ENCODE measurements at places on chromosomes 5 and 9.

- no peak for DNase-seq
Measured at GRCh38 chr9:13588151-13589033, 308.9 kb upstream of the MPDZ start.

DNA sequence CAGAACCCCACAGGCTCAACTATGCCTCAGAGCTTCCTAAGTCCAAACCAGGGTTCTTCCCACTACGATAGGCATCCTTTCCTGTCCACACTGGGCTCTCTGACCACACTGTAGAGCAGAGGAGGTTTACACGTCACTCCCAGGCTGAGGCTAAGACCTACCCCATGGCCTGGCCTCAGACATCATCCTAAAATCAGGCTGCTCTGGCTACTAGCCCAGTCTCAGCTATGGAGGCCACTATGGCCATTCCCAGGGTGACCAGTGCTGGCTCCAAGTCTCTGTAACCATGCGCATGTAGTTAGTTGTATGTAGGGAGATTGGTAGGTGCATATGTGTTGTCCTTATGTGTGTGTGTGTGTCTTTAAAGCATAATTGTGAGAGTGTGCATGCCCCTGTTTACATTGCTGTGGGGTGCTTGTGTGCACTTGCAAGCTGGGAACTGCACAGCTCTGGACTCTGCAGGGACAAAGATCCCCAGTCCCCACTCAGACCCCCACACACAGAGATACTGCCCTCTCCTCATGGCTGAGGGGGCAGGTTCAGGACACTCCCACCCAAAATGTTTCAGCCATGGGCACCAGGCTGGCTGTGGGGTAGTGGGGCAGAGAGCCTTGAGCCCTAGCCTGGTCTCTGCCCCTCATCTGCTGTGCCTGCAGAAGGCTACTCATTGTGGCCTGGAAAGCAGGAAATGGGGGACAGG is 12.3 kb downstream of the PDLIM4 start:
- no peak for DNase-seq

DNA sequence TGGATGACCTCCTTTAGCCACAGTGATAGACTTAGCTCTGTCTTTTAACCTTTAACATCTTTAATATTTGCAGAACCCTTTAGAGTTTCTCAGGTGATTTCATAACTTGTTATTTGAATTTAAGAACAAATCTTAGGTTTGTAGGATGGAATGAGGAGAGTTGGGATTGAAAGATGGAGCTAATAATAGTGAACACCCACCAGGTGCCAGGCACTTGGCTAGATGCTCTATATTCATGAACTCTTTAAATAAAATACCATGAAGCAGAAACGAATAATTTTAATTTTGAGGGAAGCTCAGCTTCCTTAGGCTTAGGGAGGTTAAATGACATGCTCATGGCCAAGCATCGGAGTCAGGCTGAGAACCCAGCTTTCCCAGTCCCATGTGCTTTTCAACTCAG is 19.4 kb upstream of the CARNMT1 start:
- no peak for DNase-seq

- no peak for DNase-seq
Measured at GRCh38 chr5:107359916-107360234, 310.9 kb downstream of the EFNA5 start.

GRCh38 chr9:125409637-125410521 is 148.3 kb downstream of the GAPVD1 start:
- DNase-seq = no peak

DNA sequence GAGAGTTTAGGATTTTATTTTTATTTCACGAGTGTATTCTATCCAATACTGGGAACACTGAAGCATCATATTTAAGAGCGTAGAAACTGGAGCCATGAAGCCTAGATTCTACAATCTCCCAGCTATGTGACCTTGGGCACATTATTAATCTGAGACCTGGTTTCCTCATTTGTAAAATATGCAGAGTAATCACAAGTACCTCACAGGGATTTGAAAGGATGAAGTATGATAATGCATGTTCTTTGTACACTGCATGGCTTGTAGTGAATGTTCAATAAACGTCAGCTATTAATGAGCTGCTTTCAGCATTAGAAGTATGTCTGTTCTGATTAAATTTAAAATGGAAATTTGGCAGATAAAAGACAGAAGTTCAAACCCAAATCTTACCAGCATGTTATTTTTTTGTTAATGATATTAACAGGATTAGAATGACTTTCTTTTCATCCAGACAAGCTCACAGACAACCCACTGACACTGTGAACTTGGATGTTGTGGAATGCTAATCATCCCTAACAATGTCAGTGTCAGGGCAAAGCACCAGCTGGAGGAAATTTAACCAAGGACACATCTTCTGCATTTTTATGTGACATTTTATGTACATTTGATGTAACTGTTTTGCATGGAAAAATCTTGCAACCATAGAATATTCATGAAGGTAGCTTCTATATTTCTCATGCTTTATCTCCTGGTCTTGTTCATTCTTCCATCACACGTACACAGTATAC is 27.1 kb upstream of the CTXN3 start:
- no peak for DNase-seq

DNA sequence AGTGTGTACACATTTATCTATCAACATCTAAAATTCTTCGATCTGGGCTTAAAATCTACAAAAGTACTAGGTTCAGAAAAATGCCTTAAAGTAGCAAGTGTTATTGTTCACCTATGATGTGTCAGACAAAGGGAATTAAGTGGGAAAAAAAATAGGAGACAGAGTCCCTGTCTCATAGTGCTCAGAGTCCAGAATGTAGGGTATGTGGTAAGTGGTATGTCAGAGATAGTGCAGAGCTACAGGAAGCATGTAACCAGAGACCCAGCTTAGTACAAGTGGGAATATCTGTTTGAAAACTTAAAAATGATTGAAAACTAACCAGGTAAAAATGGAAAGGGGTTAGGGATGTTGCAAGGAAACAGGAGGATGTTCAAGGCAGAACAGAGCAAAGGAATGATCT is 482.8 kb downstream of the ELAVL2 start:
- no peak for DNase-seq
